ENCODE measurements at places on chromosomes 16 and 17. TPM values are rescaled to one million over a fixed set of nuclear protein-coding genes. Genes with fewer than 3 reads are reported as not detected.
A peak's percentile ranks its signal among the peaks of the same experiment; 100 is the strongest.

DNA sequence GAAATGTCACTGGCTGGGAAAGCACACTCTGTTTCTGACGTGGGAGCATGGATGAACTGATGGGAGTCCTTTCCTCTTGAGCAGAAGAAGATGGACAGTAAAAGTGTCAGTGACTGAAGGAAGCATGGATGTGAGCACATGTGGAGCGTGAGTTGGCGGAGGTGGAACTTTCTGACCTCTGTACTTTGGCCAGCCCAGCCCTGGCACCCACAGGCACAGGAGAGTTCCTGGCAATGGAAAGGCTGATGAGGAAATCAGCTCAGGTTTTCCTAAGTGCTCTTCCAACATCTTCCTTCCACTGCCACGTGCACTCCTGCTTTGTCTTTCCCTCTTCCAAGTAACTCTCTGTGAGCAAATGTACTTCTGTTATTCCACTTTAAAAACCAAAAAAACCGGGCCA lies 276.8 kb downstream of the NTN1 start:
- no peak for DNase-seq

DNA sequence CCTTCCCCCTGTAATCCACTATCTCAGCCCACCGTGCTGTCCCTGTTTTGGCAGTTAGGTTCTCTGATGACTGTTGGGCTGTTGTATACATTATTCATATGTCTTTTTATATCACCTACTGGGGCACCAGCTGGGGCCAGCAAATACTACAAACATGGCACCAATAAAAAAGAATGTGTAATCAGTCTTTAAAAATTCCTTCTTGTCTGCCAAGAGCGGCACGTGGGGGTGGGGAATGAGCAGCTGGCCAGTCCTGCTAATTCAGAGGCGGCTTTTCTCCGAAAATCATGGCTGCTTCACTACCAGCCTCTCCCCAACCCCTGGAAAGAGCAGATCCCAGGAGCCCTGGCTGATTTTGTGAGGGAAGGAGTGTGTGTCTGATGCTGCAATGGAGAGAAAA lies 77.7 kb upstream of the EEF2KMT start:
- no peak for DNase-seq

Gene MLX
- total RNA-seq: 35.0 TPM

Gene SKAP1
- total RNA-seq: 0.20 TPM

- no peak for DNase-seq
These were observed 77.0 kb downstream of the WWOX start for GRCh38 chr16:78176435-78176834.

- peak; percentile 94 for DNase-seq
These were observed at the start of gene SLC16A5 for GRCh38 chr17:75087558-75088453. Gene SLC16A5, plus strand, starts transcription at chr17:75087954. Its CDS starts 5,683 bp downstream, at chr17:75093637.

Gene NECAB2
- total RNA-seq: 1.1 TPM

Gene SOX9
- total RNA-seq: 43.8 TPM

DNA sequence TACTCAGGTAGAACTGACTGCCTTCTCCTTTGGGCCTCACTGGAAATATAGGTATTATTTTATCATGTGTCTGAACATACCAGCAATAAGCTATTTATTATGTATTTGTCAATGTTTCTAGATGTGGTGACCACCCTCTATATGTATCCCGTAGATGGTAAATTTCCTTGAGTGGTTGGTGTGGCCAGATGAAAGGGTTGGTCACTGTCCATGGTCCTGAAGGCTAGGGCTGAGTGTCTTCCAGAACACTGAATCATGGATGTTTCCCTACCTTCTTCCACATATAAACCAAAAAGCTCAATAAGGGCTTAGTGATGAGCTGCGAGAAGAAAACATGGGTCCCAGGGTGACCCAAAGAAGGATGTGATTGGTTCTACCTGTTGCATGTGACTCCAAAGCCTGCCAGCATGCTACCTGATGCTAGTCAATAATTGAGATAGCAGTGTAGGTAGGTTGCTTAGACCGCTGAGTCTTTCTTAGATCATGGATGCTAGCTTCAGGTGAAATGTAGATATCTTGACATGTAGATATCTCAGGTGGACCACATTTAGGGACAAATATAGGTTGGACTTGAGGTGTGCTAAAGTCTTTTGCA lies 150.3 kb downstream of the ASIC2 start:
- DNase-seq: peak; percentile 12
